Vagina (tissue), 2 donors: ENCODE measurements at places on chromosomes 5 and 9.

DNA sequence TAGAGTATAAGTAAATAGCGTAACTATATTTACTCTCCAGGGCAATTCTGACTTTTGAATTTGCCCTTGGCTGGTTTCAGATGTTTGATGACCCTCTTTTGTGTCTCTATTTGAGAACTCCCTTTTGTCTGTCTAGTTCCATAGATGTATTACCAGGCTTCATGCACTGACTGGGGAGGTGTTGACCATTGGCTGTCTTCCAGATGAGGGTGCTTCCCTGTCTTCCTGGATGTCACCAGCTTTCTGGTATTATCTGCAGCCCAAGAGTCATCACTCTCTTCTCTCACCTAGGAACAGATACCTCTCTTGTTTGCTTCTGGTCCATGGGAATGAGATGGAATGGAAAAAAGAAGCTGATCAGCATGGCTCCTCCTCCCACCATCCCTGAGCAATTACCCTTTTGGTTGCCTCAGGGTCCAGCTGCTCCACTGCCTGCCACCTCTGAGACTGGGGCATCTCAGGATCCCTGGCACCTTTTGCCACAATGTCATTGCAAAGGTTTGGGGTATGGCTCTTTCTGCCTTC, 58.7 kb upstream of the TMED7 start:
- DNase-seq = no peak

GRCh38 chr9:83681490-83681889, 26.3 kb downstream of the UBQLN1 start:
- no peak for DNase-seq

DNA sequence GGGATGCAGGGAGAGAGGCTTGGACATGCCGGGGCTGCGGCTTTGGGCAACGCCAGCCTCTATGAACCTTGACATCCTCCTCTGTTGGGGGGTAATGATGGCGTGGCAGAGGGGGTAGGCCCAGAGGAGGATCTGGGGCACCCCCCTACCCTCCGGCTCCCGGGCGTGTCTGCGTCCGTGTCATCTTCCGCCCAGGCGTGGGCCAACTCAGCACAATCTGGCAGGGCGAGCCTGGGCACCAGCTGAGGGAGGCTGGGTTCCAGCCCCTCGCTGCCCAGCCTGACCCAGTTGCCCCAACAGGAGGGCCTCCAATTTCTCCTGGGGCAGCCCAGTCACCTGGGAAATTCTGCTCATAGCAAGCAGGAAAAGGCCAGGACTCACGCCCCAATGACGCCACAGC, 62.9 kb upstream of the IL17B start:
- DNase-seq = no peak

DNA sequence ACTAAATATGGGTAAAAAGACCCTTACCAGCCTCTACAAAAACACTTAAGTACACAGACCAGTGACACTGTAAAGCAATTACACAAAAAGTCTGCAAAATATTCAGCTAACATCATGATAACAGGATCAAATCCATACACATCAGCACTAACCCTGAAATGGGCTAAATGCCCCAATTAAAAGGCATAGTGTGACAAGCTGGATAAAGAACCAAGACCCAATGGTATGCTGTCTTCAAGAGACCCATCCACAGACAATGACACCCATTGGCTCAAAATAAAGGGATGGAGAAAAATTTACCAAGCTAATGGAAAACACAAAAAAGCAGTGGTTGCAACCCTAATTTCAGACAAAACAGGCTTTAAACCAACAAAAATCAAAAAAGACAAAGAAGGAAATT, 221.0 kb upstream of the ISL1 start:
- no peak for DNase-seq

GRCh38 chr5:14801792-14802191, 69.8 kb downstream of the ANKH start:
- no peak for DNase-seq

DNA sequence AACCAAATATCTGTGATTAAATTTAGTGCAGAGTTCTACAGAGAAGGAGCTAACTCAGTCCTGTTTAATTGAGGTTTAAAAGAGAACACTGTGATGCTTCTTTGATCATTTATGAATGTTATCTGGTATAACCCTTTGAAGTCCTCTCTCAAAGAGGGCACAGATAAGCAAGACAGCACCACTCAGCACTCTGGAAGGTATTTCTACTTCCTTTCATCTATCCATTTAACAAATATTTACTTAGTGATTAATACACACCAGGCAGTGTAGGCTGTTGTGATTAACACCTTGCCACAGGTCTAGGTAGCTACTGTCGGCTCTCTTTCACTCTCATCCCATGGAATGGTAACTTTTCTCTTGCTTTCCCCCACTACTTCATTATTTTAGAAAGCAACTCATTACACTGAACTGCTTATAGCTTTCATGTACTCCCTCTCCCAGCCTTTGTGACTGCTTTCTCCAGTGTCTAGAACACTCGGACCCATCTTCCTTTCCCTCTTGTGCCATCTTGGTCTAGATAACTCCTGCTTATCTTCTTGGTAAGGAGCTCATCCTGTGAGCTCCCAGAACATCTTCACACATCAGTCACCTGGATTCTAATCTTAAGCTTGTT, 54.7 kb downstream of the GLDC start:
- DNase-seq = no peak

DNA sequence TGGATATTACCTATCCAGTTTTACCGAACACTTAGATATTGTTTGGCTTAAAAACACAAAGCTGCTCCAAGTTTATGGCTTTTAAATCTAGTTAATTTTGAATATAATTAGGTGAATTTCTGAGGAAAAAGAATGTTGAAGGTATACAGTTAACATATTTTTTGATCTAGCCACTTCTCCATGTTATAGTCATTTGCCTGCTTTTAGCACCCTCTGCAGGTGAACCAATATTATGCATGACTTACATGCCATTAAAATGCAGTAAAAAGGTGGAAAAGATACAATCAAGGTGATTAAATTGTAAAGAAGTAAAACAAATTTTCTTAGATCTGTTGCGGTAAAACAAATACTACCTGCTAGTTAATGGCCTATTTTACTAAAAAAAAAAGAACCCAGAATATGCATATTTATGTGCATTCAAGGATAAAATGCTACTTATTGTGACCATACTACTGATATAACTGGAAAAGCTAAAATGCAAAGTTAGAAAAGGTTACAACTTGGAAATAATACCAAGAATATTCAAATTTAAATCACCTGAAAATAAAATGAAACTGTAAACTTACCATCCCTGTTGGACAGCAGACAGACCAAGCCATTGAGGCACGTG, 132.1 kb downstream of the AP3B1 start:
- no peak for DNase-seq

GRCh38 chr9:86700629-86701028, 246.7 kb downstream of the GAS1 start:
- DNase-seq = no peak

DNA sequence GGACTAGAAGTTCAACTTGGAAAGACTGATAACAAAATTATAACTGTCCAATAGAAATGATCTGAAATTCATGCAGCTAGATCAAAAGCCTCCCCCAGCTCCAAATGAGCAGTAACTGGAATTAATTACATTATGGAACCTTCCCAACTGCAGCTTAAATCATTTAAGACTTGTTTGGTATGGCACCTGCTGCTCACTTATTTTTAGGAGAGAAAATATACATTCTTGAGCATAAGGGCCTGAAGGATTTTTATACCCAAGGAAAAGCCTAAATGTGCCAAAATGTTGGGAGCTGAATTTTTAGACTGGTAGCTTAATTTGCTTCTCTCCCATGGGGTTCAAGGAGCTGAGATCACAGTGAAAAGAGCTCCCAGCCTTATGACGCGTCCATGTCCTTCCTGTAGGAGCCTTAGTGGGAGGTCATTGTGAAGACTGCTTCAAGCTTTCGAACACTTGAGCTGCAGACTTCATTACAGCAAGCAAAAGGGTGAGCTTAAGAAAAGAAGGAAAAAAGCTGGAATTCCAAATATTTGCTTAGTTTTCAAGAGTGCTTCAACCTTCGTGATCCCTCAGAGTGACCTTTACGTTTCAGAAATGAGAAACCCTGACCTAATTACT, 276.0 kb downstream of the DMAC1 start:
- no peak for DNase-seq

DNA sequence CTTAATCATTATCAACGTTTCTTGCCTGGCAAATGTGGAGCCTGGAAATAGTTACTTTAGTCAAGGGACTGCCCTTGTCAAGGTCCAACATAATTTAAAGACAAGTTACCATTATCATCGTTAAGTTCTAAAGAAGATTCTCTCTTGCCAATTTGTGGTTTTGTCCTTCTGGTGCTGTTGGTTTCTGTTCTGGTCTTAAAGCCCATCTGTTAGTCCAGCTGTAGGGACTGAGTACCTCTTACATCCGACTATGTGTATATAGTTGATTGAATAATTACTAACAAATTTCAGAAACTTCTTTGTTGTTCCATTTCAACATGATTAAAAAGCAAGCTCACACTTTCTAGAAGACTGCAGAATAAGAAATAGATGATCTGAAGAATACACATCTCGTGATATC, 1854.9 kb downstream of the MAT2B start:
- DNase-seq = no peak
